ENCODE measurements at places on chromosomes 11 and 22. TPM values are rescaled to one million over a fixed set of nuclear protein-coding genes. Genes with fewer than 3 reads are reported as not detected.

GRCh38 chr11:110935018-110935640 lies 222.9 kb upstream of the ARHGAP20 start:
- no peaks in the 10 kb centered on the region for H3K27me3 ChIP-seq
- no peaks in the 10 kb centered on the region for H3K4me1 ChIP-seq
- no peak overlapping the region for H3K27ac ChIP-seq
- H3K36me3 ChIP-seq: no peaks in the 10 kb centered on the region

Gene APOA5
- total RNA-seq: not detected

Gene C11orf52
- 7.3 TPM for total RNA-seq

Gene TSGA10IP
- not detected for total RNA-seq

Gene TMEM258
- 149 TPM for total RNA-seq

Gene GUCY1A2
- total RNA-seq: 1.2 TPM

DNA sequence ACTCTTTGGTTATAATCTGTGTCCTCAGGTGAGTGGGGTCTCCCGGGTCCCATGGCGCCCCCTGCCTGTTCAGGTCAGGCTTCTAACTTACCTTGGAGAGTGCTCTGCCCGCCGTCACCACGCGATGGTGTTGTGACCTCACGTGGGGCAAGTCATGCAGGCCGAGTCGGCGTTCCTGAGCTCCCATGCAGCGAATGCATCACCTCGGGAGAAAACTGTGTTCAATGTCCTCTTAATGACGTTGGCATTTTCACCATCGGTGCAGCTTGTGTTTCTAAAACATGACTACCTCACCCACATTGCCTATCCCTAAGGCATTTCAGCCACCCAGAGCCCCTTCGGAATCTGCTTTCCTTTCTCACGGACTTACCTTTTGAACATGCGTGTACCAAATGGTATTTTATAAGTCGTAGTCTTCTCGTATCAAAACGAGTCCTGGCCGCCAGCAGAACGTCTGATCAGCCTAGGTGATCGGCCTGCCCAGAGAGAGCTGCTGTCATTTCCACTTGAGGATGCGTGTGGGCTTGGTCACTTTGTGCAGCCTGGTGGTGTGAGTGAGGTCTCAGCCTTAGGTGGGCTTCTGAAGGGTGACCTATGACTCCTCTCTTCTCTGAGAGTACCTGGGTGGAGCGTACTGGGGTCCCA lies 64.8 kb downstream of the TBC1D22A start:
- no peaks in the 10 kb centered on the region for H3K4me1 ChIP-seq
- DNase-seq: no peak

- no peak overlapping the region for H3K4me3 ChIP-seq
- DNase-seq: no peak
- no peaks in the 10 kb centered on the region for H3K4me1 ChIP-seq
- H3K36me3 ChIP-seq: no peaks in the 10 kb centered on the region
- H3K27ac ChIP-seq: no peak overlapping the region
- H3K27me3 ChIP-seq: no peaks in the 10 kb centered on the region
Observed at GRCh38 chr11:84522331-84522730, 1104.8 kb downstream of the DLG2 start.

GRCh38 chr22:31625661-31626426 lies 36.2 kb downstream of the PISD start:
- peak; percentile 38 for DNase-seq
- peaks cover 3% of the 10 kb centered on the region for H3K36me3 ChIP-seq
- no peak overlapping the region for H3K4me3 ChIP-seq

- no peaks in the 10 kb centered on the region for H3K27me3 ChIP-seq
- H3K36me3 ChIP-seq: no peaks in the 10 kb centered on the region
- H3K4me3 ChIP-seq: no peak overlapping the region
- H3K27ac ChIP-seq: no peak overlapping the region
Observed at GRCh38 chr22:34669001-34669400, 397.0 kb upstream of the ISX start.

GRCh38 chr11:1913271-1914060 lies 6.0 kb upstream of the TNNT3 start:
- no peak overlapping the region for H3K27ac ChIP-seq
- no peak for DNase-seq
- no peaks in the 10 kb centered on the region for H3K4me1 ChIP-seq
- H3K27me3 ChIP-seq: no peaks in the 10 kb centered on the region
- H3K36me3 ChIP-seq: no peaks in the 10 kb centered on the region
- no peak overlapping the region for H3K4me3 ChIP-seq

Gene VPREB3
- 1.2 TPM for total RNA-seq

- H3K4me1 ChIP-seq: no peaks in the 10 kb centered on the region
- H3K27ac ChIP-seq: no peak overlapping the region
- H3K27me3 ChIP-seq: no peaks in the 10 kb centered on the region
- no peak overlapping the region for H3K4me3 ChIP-seq
Observed at GRCh38 chr11:8102965-8103364, 22.0 kb downstream of the TUB start.

GRCh38 chr22:35319244-35319985 lies 19.7 kb downstream of the TOM1 start:
- no peak overlapping the region for H3K27ac ChIP-seq
- no peak overlapping the region for H3K4me3 ChIP-seq
- no peak for DNase-seq
- no peaks in the 10 kb centered on the region for H3K27me3 ChIP-seq

DNA sequence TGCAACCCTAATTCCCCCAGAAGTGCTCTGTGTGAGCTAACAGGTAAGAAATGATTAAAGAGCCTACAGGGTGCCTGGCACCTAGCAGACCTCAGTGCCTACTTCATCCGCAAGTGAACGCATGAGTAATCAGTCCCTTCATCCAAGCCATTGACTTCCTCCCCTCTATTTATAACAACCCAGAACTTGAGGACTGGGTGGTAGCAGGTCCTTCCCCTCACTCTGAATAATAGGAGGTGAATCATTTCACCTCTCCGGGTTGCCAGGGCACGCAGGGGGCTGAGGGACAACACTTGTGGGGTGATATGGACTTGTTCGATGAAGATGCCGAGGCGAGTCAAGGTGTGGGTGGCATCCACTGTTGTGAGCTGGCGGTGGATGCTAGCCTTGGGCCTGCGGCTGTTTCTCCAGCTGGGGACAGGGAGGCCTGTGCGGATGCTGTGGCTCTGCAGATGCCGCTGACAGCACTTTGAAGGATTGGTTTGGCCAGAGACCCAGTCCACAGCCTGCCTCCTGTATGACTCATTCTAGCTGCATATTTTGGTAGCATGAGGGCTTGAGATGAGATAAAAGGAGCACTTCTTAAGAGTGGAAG lies 11.7 kb upstream of the SORL1-AS1 start:
- DNase-seq: no peak
- H3K27me3 ChIP-seq: no peaks in the 10 kb centered on the region
- no peaks in the 10 kb centered on the region for H3K36me3 ChIP-seq
- H3K27ac ChIP-seq: peak overlapping the region; percentile 53

GRCh38 chr22:49574881-49575702 lies 252.6 kb downstream of the BRD1 start:
- DNase-seq: no peak
- no peaks in the 10 kb centered on the region for H3K4me1 ChIP-seq
- no peak overlapping the region for H3K27ac ChIP-seq
- no peak overlapping the region for H3K4me3 ChIP-seq
- no peaks in the 10 kb centered on the region for H3K27me3 ChIP-seq

GRCh38 chr11:83773950-83774880 lies 488.0 kb upstream of the CCDC90B start:
- H3K27me3 ChIP-seq: no peaks in the 10 kb centered on the region
- no peak for DNase-seq
- H3K4me1 ChIP-seq: no peaks in the 10 kb centered on the region
- H3K4me3 ChIP-seq: no peak overlapping the region

DNA sequence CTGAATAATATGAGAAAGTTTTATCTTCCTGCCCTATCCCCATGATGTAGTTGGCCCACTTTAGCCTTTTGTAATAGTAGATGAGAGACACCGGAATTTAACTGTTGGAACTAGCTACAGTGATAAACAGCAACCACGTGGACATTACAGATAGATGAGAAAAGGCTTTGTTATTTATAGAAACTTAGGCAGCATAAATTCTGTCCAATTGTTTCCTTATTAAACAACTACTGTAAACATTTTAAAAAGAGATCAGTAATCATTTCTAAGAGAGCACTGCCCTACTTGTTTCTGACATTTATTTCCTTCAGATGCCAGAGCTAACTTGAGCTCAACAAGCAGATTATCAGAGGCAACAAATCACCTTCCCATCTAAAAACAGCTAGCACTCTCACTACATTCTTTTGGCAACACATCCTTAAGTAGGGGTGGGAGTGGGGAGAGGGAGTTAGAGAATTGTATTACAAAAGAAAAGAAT lies 63.1 kb downstream of the SOX6 start:
- H3K36me3 ChIP-seq: no peaks in the 10 kb centered on the region
- no peaks in the 10 kb centered on the region for H3K27me3 ChIP-seq
- no peak overlapping the region for H3K27ac ChIP-seq
- DNase-seq: no peak
- no peak overlapping the region for H3K4me3 ChIP-seq

DNA sequence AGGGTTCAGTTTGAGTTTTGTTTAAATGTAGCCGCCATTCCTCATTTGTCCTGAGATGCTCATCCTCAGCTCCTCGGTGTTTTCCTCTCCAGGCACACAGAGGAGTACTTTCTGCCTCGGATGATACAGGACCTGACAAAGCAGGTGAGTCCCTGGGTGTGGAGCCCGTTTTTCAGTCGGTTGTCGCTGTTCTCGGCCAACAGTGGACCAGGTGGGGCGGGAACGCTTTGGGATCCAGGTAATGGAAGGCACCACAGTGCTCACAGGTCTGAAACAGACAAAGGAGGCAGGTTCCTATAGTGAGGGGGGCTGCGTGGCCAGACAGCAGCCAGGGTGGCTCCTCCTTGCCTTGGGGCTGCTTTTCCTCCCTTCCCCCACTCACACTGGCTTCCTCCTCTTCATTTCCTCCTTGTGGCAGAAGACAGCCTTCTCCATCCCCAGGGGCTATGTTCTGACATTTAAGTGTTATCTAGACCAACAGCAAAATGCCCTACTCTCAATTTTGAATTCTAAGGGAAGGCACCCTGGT lies 19.4 kb downstream of the NADSYN1 start:
- no peaks in the 10 kb centered on the region for H3K4me1 ChIP-seq
- no peaks in the 10 kb centered on the region for H3K27me3 ChIP-seq
- H3K36me3 ChIP-seq: peaks cover 22% of the 10 kb centered on the region
- H3K4me3 ChIP-seq: no peak overlapping the region
- DNase-seq: no peak
- H3K27ac ChIP-seq: no peak overlapping the region

DNA sequence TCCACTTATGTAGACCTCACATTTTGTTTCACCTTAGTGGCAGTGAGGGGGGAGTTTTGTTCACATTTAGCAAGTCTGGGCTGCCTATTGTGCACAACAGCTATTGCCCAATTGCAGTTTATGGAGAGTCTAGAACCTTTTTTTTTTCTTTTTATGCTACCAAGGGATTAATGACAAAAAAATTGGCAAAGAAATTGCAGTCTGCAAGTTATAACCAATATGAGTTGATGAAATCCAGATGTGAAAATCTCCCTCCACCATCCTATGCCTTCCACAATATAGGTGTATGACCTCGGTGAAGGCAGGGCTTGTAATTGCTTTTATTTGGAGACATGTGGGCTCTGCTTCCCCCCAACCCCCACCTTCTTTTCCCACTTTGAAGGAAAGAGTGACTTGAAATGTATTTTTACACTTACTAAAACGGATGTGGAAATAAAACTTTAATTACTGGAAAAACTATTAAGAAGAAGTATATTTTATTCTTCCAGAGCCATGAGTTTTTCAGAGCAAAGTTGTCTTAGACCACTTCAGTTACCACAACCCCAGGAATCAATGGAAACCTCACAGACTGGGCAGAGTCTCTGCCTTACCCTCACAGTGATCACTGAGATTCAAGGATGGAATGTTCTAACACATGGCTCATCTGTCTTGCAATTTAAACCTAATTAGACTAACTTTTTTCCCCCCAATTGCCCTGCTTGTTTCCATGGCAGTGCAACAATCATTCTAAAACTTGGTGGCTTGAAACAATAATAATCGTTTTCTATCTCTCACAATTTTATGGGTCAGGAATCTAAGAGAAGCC lies 120.8 kb upstream of the SLC5A12 start:
- H3K27ac ChIP-seq: no peak overlapping the region
- no peaks in the 10 kb centered on the region for H3K36me3 ChIP-seq
- no peak overlapping the region for H3K4me3 ChIP-seq

DNA sequence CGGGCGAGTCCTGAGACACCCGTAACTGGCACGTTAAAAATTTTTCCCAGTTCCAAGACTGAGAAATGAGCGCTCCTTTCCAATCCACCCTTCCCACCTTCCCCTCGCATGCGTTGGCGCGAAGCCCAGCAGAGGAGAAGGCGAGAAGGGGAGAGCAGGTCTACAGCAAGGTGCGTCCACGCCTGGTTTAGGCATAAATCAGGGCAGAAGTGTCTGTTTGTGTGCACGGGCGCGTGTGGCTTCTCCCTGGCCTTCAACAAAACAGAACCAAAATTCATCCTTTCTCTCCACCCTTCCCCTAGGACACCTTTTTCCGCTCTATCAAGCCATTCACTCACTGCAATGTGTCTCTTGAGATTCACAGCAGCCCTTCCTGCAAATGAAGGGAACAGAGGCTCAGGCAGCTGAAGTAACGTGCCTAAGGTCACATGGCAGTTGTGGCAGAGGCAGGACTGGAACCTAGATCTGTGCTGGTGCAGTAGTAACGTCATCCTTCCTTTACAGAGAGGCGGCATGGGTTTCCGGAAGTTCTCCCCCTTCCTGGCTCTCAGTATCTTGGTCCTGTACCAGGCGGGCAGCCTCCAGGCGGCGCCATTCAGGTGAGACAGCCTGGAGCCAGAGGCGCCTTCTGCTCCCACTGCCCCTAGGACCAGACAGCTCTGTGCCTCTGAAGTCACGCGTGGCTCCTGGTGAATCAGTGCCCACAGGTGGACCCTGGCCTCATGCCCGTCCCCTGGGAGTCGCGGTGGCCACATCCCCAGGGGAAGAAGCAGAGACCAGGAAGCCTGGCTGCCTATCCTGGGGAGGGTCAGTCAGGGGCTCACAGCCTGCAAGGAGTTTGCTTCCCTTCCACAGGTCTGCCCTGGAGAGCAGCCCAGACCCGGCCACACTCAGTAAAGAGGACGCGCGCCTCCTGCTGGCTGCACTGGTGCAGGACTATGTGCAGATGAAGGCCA lies 1.1 kb downstream of the CALCB start:
- peak overlapping the region; percentile 20 for H3K4me3 ChIP-seq
- peaks cover 12% of the 10 kb centered on the region for H3K4me1 ChIP-seq
- H3K27me3 ChIP-seq: peaks cover 15% of the 10 kb centered on the region

DNA sequence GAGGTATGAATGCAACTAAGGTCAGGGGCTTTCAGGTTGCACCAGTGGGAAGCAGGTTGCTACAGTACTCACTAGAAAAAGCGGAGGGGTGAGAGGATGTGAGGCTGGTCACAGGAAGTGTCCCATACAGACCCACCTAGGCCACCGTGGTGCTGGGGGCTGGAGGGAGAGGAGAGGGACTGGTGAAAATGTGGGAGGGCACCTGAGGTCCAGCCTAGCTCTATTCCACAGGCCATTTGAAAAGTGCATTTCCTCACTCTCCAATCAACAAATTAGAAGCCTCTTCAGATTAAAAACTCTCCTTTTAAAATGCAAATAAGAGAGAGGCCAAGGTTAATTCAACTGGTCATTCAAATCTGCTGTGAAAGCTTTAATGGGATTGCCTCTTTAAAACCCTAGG lies 38.6 kb upstream of the NCAM1 start:
- H3K36me3 ChIP-seq: no peaks in the 10 kb centered on the region
- H3K27me3 ChIP-seq: no peaks in the 10 kb centered on the region
- H3K4me1 ChIP-seq: no peaks in the 10 kb centered on the region

Gene APOBEC3B
- total RNA-seq: 9.3 TPM

Gene OR4D5
- 0.45 TPM for total RNA-seq

Gene SMIM35
- not detected for total RNA-seq

GRCh38 chr11:407651-408123 lies 7.1 kb downstream of the SIGIRR start:
- H3K27ac ChIP-seq: no peak overlapping the region
- H3K36me3 ChIP-seq: no peaks in the 10 kb centered on the region
- H3K4me3 ChIP-seq: peak overlapping the region; percentile 6
- DNase-seq: no peak
- H3K4me1 ChIP-seq: peaks cover 9% of the 10 kb centered on the region

Gene ARHGAP42
- total RNA-seq: 15.9 TPM
